ENCODE measurements at places on chromosomes 11 and 22. TPM values are rescaled to one million over a fixed set of nuclear protein-coding genes. Genes with fewer than 3 reads are reported as not detected.

Gene KLHDC7B
- total RNA-seq = 20.1 TPM

Gene PRRG4
- total RNA-seq = 3.7 TPM

Gene OR2AG1
- not detected for total RNA-seq

Gene SHISA8
- total RNA-seq = not detected

Gene TEAD1
- 88.1 TPM for total RNA-seq

Gene RFPL2
- not detected for total RNA-seq

Gene C11orf42
- total RNA-seq = not detected

Gene PRODH
- total RNA-seq = 1.9 TPM

Gene LRRC56
- 1.9 TPM for total RNA-seq

Gene MYBPC3
- not detected for total RNA-seq

Gene WBP2NL
- 2.6 TPM for total RNA-seq

Gene SCGB1C1
- not detected for total RNA-seq

Gene GRK3
- 7.6 TPM for total RNA-seq

Gene APOL4
- not detected for total RNA-seq

Gene TRIM29
- total RNA-seq = 0.41 TPM

Data from kidney epithelial cell (primary cell).